ENCODE measurements at places on chromosomes 2 and 18. TPM values are rescaled to one million over a fixed set of nuclear protein-coding genes. Genes with fewer than 3 reads are reported as not detected.

GRCh38 chr2:118913131-118913802, 28.7 kb upstream of the MARCO start:
- no peak for DNase-seq

DNA sequence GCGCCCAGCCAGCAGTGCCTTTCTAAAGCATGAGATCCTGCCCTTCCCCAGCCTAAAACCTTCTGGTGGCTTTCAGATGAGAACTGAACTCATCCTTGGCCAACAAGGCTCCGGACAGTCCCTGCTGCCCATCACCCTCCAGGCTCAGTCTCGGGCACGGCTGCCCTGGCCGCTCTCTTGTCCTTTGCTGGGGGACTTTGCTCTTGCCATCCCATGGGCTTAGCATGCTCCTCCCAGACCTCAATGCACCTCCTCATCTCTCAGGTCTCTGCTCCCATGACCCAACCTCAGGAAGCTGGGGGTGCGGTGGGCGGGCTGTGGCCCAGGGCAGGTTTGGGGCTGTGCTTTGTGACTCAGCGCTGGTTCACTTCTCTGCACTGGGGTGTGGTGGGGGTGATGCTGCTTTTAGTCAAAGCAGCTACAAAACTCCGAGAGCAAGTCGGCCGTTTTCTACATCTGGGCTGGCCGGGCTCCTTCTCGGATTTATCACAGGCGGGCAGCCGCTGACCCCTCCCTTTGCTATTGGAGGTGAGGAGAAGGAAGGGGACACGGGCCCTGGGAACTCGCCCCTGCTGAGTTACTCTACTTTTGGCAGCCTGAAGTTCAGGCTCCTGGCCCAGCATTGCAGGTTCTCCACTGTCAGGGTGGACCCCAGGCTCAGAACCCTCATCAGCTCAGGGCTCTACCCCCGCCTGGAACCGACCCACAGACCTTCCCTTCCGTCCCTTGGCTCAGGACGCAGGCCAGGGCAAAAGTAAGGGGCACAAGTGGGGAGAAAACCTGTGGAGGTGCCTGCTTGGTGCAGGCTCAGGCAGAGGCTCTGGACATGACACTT, 90.6 kb upstream of the TAF1B start:
- DNase-seq = peak; percentile 43

The CAVIN2 gene
- total RNA-seq = 1.9 TPM

The RBKS gene
- 3.6 TPM for total RNA-seq

- DNase-seq = no peak
Measured at GRCh38 chr2:186532891-186533290, 46.8 kb downstream of the ZC3H15 start.

DNA sequence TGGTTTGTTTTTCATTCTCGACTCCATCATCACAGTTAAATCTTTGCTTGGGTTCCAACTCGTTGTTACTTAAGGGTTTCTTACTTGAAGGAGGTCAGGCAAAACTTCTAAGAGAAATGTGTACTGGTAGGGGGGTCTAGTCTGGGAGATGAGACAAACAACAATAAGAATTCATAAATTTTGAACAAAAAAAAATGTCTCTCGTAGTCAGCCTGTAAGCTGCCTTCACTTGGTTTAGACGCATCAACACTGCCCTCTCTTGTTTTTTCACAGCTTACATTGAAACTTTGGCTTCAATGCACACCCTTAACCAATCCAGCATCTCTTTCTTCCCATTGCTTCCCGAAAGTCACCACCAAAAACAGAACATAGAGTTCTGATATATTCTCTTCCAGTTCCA, 576.4 kb upstream of the PIK3C3 start:
- peak; percentile 47 for DNase-seq

The SCN3A gene
- 1.3 TPM for total RNA-seq

GRCh38 chr2:39512434-39512935, 75.4 kb upstream of the MAP4K3 start:
- no peak for DNase-seq

GRCh38 chr2:216299588-216299987, 72.7 kb downstream of the MARCHF4 start:
- no peak for DNase-seq

The C2orf81 gene
- 0.53 TPM for total RNA-seq

DNA sequence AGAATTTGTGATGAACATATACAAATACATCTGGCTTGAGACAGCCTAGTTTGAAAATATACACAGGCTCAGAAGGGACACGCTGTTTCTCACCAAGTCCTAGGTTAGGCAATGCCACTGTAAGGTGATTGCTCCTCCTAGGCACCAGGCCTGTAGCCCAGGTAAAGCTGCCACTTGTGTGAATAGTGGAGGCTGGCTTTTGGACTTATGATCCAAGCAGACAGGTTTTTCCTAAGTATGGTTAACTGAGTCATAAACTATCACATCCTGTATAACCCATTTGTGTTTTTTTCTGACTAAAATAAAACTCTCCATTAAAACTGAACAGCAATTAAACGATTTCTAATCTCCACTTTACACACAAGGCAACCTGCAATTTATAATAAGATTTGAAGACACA, 81.0 kb downstream of the SEMA4F start:
- no peak for DNase-seq

DNA sequence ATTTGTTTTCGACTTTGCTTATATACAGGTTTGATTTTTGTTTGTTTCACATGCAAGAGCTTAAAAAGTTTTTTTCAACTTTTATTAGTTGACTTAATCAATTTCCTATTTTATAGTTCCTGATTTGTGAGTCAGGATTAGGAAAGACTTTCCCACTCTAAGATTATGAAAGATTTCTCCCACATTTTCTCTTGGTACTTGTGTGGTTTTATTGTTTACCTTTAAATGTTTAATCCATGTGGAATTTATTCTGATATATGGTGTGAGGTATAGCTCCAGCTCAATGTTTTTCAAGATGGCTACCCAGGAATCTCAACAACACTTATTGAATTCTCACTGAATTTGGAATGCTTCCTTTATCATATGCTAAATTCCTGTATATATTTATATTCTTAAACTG, 117.8 kb upstream of the LGALSL start:
- DNase-seq = no peak

GRCh38 chr18:61953161-61953560, 60.4 kb upstream of the RNF152 start:
- DNase-seq = peak; percentile 70

The PLEKHH2 gene
- 0.70 TPM for total RNA-seq

The CD8B2 gene
- total RNA-seq = not detected

- no peak for DNase-seq
Measured at GRCh38 chr2:118967124-118967880, 25.3 kb downstream of the MARCO start.

The PLA2R1 gene
- total RNA-seq = 0.06 TPM

DNA sequence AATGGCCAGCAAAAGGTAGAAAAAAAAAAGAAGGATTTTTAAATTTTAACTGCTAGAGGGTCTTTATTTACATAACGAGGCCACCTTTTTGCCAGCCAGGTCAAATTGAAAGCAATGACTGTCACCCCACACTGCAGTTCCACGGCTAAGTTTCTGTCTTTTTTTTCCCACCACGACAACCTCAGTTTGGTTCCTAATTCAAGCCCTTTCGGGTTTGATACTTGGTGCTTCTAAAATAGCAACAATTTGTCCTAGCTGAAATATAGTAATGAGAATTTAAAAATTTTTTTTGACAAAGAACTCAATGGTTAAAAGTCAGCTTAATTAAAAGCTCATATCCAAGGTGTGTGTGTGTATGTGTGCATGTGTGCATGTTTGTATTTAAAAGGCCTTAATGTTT, 16.4 kb upstream of the NMS start:
- no peak for DNase-seq

DNA sequence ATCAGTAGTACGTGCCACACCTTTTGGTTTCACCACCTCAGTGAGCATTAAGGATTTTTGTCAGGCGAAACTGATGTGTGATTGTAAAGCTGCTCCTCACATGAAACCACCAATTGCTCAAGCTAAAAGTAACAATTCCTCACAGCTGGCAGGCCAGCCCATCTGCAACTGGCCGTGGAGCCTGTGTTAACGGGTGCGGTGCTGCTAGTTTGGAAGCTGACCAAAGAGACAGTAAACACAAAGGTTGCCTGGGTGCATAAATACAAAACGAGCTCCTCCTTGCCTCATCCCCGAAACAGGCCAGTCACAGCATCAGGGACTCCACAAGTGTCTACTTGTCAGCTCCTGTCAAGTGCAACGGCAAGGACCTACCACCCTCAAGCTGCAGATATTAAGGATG, 32.0 kb downstream of the LGALSL start:
- DNase-seq = no peak

DNA sequence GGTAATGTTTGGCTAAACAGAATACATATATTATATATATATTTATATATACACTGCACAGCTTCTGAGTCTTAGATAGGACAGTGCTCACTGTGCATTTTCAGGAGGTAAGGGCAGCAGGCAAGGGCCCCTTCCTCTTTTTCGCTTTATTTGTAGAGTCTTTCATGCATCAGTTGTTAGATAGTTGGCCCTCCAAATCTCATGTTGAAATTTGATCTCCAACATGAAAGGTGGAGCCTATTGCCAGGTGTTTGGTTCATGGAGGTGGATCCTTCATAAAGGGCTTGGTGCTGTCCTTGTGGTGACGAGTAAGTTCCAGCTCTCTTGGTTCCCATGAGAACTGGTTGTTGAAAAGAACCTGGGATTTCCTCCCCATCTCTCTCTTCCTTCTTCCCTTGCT, 48.1 kb downstream of the TSN start:
- DNase-seq = no peak

The AFF3 gene
- 0.37 TPM for total RNA-seq

DNA sequence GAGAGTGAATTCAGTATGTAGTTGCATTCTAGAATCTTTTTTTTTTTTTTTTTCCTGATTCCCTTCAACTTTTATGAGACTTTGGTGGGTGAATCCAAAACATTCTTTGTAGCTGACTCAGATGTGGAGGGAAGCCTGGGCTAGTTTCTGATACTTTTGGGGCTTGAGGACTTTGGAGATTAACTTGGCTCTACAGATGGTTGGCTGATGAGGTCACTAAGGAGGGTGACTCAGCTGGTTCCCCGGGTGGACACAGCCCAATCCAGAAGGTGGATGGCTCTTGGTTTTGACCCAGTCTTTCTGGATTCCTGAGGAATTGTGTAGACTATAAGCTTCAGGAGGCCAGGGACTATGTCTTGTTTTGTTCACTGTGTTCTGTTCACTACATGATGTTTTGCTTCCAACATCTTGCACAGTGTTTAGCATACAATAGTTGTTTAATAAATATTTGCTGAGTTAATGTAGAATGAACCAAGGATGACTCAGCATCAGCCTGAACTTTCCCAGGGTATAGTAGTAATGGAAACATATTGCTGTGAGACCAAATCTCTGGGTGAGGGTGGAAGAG, 30.5 kb downstream of the LAMA3 start:
- peak; percentile 94 for DNase-seq

The SLC38A11 gene
- total RNA-seq = not detected

DNA sequence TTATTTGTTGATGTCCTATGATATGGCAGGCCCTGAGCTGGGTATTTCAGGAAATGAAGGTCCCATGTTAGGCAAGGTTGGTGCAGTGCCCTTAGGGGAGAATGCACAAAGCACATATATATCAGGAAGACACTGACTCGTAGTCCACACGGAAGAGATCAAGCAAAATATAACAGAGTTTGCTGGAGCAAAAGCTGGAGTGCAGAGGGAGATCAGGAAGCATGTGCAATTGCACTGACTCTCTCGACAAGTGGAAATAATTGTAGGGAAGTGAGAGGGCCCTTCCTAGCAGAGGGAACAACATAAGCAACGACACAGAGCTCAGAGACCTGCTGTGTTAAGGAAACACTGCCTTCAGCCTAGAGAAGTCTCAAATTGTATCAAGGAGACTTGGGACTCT, 4.2 kb downstream of the ZNF385B start:
- no peak for DNase-seq

The RNU2-63P gene
- total RNA-seq = not detected

- no peak for DNase-seq
Measured at GRCh38 chr2:186913870-186914269, 64.9 kb upstream of the ZSWIM2 start.

DNA sequence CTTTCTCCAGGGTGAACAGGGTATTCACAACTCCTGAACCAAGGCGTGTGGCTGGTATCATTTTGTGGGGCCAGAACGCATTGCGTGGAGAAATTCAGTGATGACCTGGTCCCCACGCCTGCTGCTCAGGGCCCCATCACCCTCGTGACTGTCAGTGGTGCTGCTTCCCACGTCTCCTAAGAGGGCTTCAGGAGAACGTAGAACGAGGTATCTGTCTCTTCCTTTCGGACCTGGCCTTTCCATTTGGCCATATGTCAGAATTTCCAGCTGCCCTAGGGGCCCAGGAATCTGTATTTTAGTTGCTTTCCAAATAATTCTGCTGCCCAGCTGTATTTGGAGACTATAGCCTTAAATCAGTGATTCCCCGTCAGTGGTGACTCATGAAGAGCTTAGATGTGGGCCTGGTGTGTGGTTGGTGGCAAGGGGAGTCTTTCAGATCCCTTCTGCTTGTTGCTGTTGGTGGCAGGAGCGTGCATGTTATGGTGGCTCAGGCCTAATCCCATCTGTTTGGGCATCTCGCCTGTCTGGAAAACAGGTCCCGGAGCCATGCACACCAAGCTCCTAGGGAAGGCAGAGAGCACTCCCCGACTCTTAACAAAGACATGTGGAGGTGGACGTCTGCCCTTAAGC, 56.4 kb downstream of the NPAS2 start:
- DNase-seq = no peak

- DNase-seq = no peak
Measured at GRCh38 chr18:79640875-79641274, 38.7 kb upstream of the CTDP1 start.

DNA sequence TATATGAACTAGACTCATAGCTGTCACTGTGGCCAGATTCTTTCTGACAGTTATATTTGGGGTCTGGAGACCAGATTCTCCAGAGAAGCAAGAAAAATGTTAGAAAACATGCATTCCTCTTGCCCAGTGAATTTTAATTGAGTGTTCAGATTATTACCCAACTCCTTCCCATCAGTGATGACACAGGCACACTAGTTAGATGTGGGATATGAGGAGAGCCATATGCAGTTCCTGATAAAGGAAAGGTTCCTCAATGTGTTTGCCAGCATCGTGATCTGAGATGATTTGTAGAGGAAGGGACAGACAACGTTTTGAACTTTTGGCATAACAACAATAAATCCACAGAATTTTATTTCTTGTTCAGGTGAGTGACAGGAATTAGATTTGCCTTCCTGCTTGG, 308.6 kb downstream of the PIEZO2 start:
- no peak for DNase-seq
